ENCODE measurements at places on chromosomes 16 and 17.
A peak's percentile ranks its signal among the peaks of the same experiment; 100 is the strongest.

GRCh38 chr17:307741-308507 lies 44.7 kb downstream of the RPH3AL start:
- peak; percentile 31 for DNase-seq

GRCh38 chr16:31569360-31569717 lies 41.6 kb downstream of the AHSP start:
- DNase-seq = no peak

DNA sequence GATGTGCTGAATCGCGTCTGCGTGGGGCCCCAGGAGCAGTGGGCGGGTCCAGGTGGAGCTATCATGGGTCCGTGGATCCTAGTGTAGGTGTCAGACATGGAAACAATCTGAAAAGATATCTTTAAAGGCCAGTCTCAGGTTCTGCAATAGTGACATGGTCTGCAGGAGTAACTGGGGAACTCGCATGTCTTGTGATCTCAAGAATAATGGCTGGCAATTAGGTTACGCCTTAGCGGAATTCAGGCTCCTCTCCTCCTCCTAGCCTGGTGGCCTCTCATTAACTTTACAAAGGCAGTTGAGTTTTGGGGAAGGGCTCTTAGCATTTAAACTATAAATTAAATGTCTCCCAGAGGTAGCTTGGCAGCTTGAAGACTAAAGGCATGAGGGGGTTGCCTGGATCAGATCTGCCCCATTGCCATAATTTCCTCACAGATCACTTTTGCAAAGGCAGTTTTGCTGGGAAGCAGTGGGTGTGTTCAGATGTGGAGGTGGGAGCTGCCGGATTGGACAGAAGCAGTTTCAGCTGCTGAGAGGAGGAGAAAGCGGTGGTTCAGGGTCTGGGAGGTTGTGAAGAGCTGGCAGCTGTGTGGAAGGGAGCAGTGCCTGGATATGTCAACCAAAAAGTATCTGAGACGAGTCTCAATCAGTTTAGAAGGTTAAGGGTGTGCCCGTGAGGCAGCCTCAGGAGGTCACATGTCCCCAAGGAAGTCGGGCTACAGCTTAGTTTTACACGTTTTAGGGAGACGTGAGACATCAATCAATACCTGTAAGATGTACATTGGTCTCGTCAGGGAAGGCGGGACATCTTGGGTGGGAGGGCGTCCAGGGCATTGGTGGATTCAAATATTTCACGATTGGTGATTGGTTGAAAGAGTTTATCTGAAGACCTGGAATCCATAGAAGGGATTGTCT lies 2.7 kb downstream of the TBCD start:
- no peak for DNase-seq

GRCh38 chr16:9077091-9077809 lies 14.2 kb upstream of the HAPSTR1 start:
- no peak for DNase-seq

- DNase-seq = no peak
Measured at GRCh38 chr17:53150101-53150698, 672.5 kb upstream of the KIF2B start.

DNA sequence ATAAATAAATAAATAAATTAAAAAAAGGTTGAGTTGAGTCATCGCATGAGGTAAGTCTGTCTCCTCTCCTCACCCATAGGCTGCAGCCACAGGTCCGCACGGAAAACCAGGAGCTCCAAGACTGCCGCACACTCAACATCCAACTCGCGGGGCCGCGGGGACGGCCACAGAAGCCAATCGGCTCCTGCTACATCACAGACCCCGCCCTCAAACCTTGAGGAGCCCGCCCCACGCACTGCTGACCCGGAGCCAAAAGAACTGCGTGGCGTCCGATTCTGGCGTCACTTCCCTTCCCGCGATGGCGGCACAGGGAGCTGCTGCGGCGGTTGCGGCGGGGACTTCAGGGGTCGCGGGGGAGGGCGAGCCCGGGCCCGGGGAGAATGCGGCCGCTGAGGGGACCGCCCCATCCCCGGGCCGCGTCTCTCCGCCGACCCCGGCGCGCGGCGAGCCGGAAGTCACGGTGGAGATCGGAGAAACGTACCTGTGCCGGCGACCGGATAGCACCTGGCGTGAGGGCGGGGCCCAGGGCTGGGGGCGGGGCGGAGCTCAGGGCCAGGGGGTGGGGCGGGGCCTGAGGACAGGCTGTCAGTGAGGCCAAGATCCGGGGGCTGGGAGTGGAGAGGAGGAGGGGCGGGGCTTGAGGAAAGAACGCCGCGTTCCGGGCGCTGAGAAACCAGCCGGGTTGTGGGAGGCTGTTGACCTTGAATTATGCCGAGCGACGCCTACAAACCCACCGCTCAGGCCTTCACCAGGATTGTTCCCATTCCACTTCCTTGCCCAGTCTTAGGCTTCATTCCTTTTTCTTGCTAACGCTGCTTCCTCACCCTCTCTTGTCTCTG lies at the start of gene KAT8:
TSS of gene KAT8 (plus strand) at position 281 of the 839 bp plus-strand sequence. CDS start at position 299, 18 bp downstream.
- DNase-seq = peak; percentile 98

GRCh38 chr16:55418586-55418985 lies 60.4 kb upstream of the MMP2 start:
- DNase-seq = no peak

Data from natural killer cell treated with Interleukin-12 subunit alpha and Interleukin-12 subunit beta and Interleukin-15 and Interleukin-18, amount 100 ng/mL, for 72 hours (primary cell).